ENCODE measurements at places on chromosomes 12 and 14. TPM values are rescaled to one million over a fixed set of nuclear protein-coding genes. Genes with fewer than 3 reads are reported as not detected.

DNA sequence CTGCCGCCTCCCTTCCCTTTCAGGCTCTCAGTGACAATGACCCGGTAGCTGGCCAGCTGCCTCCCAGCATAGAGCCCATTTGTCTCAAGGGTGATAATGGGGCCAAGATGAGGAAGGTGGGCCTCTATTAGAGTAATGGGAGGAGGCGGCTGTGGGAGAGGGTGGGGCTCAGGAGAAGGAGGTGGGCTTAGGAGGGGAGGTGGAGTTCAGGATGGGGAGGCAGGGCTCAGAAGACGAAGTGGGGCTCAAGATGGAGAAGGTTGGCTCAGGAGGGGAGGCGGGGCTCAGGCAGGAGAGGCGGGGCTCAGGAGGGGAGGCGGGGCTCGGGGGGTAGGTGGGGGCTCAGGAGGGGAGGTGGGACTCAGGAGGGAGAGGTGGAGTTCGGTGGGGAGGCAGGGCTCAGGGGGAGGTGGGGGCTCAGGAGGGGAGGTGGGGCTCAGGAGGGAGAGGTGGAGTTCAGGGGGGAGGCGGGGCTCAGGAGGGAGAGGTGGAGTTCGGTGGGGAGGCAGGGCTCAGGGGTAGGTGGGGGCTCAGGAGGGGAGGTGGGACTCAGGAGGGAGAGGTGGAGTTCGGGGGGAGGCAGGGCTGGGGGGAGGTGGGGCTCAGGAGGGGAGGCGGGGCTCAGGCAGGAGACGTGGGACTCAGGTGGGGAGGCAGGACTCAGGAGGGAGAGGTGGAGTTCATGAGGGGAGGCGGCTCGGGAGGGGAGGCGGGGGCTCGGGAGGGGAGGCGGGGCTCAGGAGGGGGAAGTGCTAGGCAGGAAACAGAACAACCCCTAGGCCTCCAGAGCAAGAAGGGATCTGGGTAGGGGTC is 36.8 kb downstream of the IQSEC3 start:
- H3K4me3 ChIP-seq = no peak overlapping the region
- H3K27me3 ChIP-seq = peaks cover 43% of the 10 kb centered on the region
- DNase-seq = no peak
- peaks cover 9% of the 10 kb centered on the region for H3K4me1 ChIP-seq
- H3K36me3 ChIP-seq = no peaks in the 10 kb centered on the region
- no peak overlapping the region for H3K27ac ChIP-seq

DNA sequence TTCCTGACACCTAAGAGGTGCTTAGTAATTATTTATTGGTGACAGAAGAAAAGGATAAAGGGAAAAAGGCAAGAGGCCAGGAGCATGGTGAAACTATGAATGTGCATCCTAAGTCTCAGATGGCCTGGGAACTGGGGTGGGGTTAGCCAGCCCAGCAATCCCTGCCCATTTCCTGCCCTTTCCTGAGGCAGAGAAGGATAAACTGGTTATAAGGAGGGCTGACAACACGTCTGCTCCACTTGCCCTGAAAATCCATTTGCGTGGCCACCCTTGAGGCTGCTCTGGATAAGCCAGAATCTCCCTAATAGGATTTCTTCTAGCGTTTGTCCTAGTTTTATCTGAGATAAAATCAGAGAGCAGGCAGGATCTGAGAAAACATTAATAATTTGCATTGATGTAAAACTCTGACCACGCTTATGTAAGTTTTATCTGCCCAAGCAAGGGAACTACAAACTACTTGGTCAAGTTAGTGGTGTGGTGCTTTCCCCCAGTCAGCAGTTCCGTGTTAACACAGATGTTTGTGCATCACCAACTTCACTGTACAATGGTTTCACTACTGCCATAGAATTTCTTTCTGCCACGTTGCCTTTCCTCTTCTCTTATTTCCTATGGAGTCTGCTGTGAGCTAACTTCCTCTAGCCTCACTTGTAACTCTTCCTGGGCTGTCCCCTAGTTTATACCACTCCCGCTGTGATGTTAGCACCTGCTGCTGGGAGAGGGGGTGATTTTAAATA is 392.7 kb downstream of the RPS29 start:
- no peaks in the 10 kb centered on the region for H3K4me1 ChIP-seq
- H3K27ac ChIP-seq = no peak overlapping the region
- no peaks in the 10 kb centered on the region for H3K36me3 ChIP-seq
- DNase-seq = no peak
- no peaks in the 10 kb centered on the region for H3K27me3 ChIP-seq
- H3K4me3 ChIP-seq = no peak overlapping the region

DNA sequence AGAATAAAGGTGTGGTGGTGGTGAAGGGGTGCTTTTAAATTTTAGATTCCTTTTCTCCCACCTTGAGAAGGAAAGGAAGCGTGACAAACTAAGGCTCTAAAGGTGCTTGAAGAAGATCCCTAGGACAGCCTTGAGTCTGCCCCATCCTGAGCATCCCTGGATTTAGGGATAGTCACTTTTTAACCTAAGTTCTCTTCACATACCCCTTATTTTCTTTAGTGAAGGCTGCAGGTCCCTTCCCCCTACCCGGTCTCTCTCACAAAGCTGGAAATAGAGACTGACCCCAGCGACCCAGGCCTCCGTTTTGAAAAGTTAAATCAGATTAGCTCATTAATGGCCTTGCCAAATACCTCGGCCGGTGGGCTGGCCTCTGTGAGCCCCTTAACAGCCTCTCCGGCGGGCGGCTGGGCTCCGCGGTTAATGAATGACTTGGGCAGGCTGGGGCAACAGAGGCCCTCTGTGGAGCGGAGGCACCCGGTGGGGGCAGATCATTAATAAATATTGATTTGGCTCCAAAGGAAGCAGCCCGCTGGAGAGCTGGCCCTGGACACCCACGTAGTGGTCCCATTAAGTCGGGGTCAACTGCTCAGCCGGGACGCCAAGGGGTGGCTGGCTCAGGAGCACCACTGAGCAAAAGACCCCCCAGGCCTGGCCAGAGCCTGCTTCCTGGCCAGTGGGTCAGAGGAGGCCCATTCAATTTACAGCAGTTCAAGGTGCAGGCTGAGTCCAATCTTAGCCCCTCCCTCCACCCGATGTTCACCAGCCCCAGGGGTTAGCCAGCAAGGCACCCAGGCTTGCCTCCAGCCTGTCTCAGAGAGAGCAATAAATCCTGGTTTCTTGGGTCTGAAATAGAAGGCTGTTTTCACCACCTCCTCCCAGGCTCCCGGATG is 31.8 kb downstream of the PAH start:
- no peaks in the 10 kb centered on the region for H3K36me3 ChIP-seq
- H3K4me3 ChIP-seq = no peak overlapping the region

GRCh38 chr12:32039917-32040575 is 66.6 kb upstream of the BICD1 start:
- H3K27ac ChIP-seq = no peak overlapping the region
- no peak overlapping the region for H3K4me3 ChIP-seq
- no peaks in the 10 kb centered on the region for H3K4me1 ChIP-seq
- no peaks in the 10 kb centered on the region for H3K36me3 ChIP-seq
- H3K27me3 ChIP-seq = no peaks in the 10 kb centered on the region
- no peak for DNase-seq

- H3K36me3 ChIP-seq = no peaks in the 10 kb centered on the region
- DNase-seq = no peak
- H3K27ac ChIP-seq = no peak overlapping the region
- no peak overlapping the region for H3K4me3 ChIP-seq
Observed at GRCh38 chr12:16389594-16389993, 42.1 kb downstream of the MGST1 start.

GRCh38 chr12:2451025-2451424 is 343.7 kb upstream of the FKBP4 start:
- H3K4me3 ChIP-seq = no peak overlapping the region
- H3K27ac ChIP-seq = no peak overlapping the region
- H3K27me3 ChIP-seq = no peaks in the 10 kb centered on the region
- peaks cover 3% of the 10 kb centered on the region for H3K4me1 ChIP-seq
- DNase-seq = no peak

GRCh38 chr12:27257104-27257843 is 13.2 kb downstream of the STK38L start:
- H3K27me3 ChIP-seq = no peaks in the 10 kb centered on the region
- DNase-seq = no peak
- H3K27ac ChIP-seq = no peak overlapping the region
- H3K36me3 ChIP-seq = no peaks in the 10 kb centered on the region
- no peaks in the 10 kb centered on the region for H3K4me1 ChIP-seq

DNA sequence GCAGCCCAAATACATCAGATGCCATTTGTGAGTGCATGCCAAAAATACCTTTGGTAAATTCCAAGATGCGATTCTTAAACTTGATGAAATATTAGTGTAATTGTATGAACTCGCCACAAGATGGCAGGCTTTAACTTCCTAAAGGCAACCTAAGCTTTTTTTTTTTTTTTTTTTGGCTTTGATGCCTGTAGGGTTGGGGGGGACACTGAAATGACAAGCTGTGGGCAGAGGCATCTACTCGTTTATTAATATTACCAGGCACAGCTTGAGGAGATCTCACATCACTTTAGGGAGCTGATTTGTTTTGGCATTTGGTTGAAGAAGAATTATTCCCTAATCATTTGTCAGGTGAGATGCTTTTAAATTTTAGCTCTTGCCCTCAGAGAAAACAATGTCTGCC is 126.7 kb upstream of the CCDC196 start:
- H3K27me3 ChIP-seq = no peaks in the 10 kb centered on the region
- no peak overlapping the region for H3K27ac ChIP-seq
- no peaks in the 10 kb centered on the region for H3K36me3 ChIP-seq
- H3K4me1 ChIP-seq = no peaks in the 10 kb centered on the region
- H3K4me3 ChIP-seq = no peak overlapping the region
- no peak for DNase-seq

GRCh38 chr12:109461846-109462756 is 15.0 kb downstream of the KCTD10 start:
- no peak overlapping the region for H3K4me3 ChIP-seq
- DNase-seq = peak; percentile 85
- H3K4me1 ChIP-seq = peaks cover 100% of the 10 kb centered on the region
- peak overlapping the region; percentile 98 for H3K27ac ChIP-seq

- H3K4me3 ChIP-seq = no peak overlapping the region
- H3K27me3 ChIP-seq = no peaks in the 10 kb centered on the region
- no peak overlapping the region for H3K27ac ChIP-seq
- H3K4me1 ChIP-seq = peaks cover 13% of the 10 kb centered on the region
- H3K36me3 ChIP-seq = no peaks in the 10 kb centered on the region
Observed at GRCh38 chr14:44979740-44980356, 17.9 kb downstream of the TOGARAM1 start.

DNA sequence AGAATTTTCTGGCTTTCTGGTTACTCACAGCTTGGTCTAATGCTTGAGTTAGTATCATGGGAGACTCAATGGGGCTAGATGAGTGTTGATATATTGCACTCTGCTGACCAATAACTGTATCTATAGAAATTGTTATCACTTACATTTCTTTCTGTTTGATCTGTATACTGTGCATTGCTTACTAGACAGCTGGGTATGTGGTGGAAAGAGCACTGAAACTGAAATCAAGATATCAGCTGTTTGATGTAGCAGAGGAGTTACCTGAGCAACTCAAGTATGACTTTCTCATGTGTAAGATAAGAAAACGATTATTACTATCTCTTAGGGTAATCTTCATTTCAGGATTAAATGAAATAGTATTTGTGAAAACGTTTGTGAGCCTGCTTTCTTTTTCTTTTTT is 183.0 kb downstream of the SLC15A5 start:
- H3K36me3 ChIP-seq = no peaks in the 10 kb centered on the region
- no peaks in the 10 kb centered on the region for H3K27me3 ChIP-seq
- H3K4me1 ChIP-seq = peaks cover 3% of the 10 kb centered on the region
- H3K4me3 ChIP-seq = no peak overlapping the region
- H3K27ac ChIP-seq = no peak overlapping the region
- DNase-seq = no peak

- no peaks in the 10 kb centered on the region for H3K36me3 ChIP-seq
- H3K27ac ChIP-seq = no peak overlapping the region
Observed at GRCh38 chr12:93902736-93903562, 225.8 kb downstream of the CRADD start.

DNA sequence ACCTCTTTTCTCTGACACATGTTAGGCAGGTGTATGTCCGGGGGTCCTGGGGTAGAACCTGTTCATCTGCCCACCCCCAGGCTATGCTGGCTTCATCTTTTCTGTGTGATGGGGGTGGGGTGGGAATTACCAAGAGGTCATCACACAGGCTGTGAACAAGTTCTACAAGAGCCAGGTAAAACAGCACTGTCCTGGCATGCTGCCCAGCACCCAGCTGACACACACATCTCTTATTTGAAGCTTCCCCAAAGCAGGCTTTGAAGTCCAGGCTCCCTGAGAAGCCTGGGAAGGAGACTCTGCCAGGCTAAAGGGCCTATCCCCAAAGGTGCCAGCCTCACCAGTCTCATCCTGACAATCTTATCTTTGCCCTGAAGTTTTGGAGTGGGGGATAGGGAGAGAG is 141.1 kb downstream of the ALG10 start:
- no peaks in the 10 kb centered on the region for H3K36me3 ChIP-seq
- no peaks in the 10 kb centered on the region for H3K4me1 ChIP-seq
- no peak for DNase-seq
- H3K27ac ChIP-seq = no peak overlapping the region

DNA sequence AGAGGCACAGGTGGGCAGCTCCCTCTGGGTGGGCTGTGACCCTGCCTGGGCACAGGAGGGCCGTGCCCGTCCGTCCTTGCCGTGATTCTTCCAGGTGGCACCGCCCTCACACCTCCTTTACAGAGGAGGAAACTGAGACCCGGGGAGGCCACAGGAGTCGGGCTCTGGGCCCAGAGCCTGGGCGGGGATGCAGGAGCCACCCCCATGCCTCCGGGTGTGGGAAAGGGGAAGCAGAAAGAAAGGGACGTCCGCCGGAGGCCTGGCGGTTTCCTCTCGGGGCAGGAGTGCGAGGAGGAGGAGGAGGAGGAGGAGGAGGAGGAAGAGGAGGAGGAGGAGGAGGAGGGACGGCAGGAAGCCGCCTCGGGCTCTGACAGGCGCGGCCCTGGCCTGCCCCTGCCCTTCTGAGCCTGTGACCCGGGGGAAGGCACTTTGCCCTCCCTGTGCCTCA is 23.0 kb downstream of the SH2B3 start:
- peak; percentile 83 for DNase-seq
- H3K4me3 ChIP-seq = peak overlapping the region; percentile 35
- peaks cover 99% of the 10 kb centered on the region for H3K4me1 ChIP-seq
- H3K36me3 ChIP-seq = no peaks in the 10 kb centered on the region

GRCh38 chr12:124750787-124751471 is 112.7 kb downstream of the SCARB1 start:
- peaks cover 53% of the 10 kb centered on the region for H3K4me1 ChIP-seq
- H3K36me3 ChIP-seq = no peaks in the 10 kb centered on the region
- DNase-seq = no peak
- no peaks in the 10 kb centered on the region for H3K27me3 ChIP-seq

- no peak overlapping the region for H3K4me3 ChIP-seq
- DNase-seq = no peak
- peaks cover 7% of the 10 kb centered on the region for H3K4me1 ChIP-seq
- H3K27me3 ChIP-seq = peaks cover 65% of the 10 kb centered on the region
Observed at GRCh38 chr12:49301760-49302159, 6.8 kb downstream of the PRPH start.

GRCh38 chr12:123712780-123713319 is 697 bp downstream of the ATP6V0A2 start:
- no peaks in the 10 kb centered on the region for H3K27me3 ChIP-seq
- H3K27ac ChIP-seq = peak overlapping the region; percentile 67
- peaks cover 24% of the 10 kb centered on the region for H3K4me1 ChIP-seq

STAC3 gene
- total RNA-seq = 0.30 TPM

AHNAK2 gene
- total RNA-seq = 4.1 TPM

TAS2R31 gene
- total RNA-seq = 0.53 TPM

TOMM20L gene
- not detected for total RNA-seq

CLEC1A gene
- 2.2 TPM for total RNA-seq

CDKN3 gene
- 9.3 TPM for total RNA-seq

CLEC4C gene
- not detected for total RNA-seq

MYO1H gene
- total RNA-seq = 0.46 TPM

SVOP gene
- 2.6 TPM for total RNA-seq

EIF2S3B gene
- total RNA-seq = not detected

NRXN3 gene
- total RNA-seq = 0.81 TPM

SYNE2 gene
- 205 TPM for total RNA-seq

ABCD2 gene
- total RNA-seq = 9.7 TPM

Measured in heart right ventricle (tissue), 16 donors.